Esophagus squamous epithelium (tissue), 5 donors: ENCODE measurements at places on chromosomes 13 and 19.

DNA sequence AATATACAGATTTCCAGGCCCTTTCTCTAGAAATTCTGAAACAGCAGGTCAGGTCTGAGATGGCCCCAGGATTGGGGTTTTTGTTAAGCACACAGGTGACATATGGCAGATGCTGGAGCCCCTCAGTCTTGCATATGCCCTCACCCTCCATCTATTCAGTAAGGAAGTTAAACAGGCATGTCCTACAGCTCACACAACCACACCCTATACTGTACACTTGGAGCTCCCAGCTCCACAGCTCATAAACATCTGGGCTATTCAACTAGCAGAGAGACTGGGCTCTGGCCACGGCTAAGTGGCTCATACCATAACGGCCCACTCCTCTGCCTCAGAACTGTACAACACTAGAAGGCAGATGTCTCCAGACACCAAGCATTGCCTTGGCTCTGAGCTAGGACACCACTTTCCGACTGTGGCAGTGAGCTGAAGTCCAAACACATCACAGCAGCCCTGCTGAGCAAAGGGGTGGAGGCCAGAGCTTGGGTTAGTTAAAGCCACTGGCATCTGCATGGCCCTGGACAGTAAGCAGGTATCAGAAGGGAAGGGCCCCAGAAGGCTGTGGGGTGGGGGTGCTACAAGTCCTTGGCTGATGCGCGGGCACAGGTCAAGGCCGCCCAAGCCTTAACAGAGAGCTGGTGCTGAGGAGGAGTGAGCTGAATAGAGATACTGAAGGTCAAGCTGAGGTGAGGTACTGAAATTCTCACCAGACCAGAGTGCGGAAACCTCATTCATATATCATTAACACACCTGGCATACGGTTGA, 79.1 kb downstream of the ABCC4 start:
- DNase-seq: no peak

GRCh38 chr13:94408314-94409036, 71.0 kb downstream of the DCT start:
- DNase-seq: no peak

DNA sequence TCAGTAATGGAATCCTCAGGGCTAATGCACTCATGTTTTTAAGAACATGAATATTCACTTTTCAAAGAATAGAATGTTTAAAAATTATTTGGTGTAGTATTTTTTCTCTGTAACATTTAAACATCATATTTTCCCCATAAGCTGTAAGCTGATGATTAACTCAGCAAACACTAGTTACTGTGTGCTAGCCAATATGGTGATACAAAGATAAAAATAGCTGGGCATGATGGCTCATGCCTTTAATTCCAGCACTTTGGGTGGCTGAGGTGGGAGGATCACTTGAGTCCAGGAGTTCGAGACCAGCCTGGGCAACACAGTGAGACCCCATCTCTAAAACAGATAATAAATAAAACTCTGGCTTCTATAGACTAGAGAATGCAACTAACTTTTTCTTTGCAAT, 13.2 kb downstream of the RNF17 start:
- DNase-seq: no peak

GRCh38 chr19:20278342-20278741, 111.3 kb downstream of the ZNF486 start:
- DNase-seq: no peak

DNA sequence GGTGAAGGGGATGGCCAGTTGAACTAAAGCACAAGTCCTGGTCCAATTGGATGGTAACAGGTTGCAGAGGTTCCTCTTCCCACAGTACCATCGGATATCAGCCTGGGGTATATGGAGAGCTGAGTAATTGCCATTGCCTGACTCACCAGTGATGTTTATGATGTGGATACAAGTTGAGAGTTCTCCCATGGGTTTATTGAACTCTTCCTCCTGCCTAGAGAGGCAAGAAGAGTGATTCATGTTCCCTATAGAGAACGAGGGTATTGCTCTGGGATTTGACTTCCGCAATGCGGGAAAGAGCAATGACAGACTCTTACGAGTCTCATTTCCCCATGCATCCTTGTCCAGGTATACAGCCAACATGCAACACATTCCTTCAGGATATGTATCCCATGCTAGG, 111.3 kb upstream of the PCDH9 start:
- no peak for DNase-seq

- DNase-seq: no peak
Measured at GRCh38 chr19:49953416-49953815, 7.6 kb downstream of the SIGLEC11 start.

- no peak for DNase-seq
Measured at GRCh38 chr19:46746281-46747057, at the start of gene STRN4. Gene STRN4 (minus strand): TSS chr19:46746450. CDS start chr19:46746430, 20 bp downstream.

DNA sequence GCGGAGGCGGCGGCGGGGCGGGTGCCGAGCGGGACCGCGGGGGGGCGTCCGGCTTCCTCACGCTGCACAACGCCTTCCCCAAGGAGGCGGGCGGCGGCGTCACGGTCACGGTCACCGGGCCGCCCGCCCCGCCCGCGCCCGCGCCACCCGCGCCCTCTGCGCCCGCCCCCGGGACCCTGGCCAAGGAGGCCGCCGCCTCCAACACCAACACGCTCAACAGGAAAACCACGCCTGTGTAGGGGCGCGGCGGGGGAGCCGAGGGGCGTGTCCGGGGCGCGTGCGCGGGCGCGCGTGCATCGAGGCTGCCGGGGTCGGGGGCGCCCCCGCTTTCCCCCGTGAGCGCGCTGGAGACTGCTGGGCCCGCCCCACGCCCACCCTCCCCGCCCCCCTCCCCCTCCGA, 8.8 kb upstream of the CACNG6 start:
- DNase-seq: no peak

DNA sequence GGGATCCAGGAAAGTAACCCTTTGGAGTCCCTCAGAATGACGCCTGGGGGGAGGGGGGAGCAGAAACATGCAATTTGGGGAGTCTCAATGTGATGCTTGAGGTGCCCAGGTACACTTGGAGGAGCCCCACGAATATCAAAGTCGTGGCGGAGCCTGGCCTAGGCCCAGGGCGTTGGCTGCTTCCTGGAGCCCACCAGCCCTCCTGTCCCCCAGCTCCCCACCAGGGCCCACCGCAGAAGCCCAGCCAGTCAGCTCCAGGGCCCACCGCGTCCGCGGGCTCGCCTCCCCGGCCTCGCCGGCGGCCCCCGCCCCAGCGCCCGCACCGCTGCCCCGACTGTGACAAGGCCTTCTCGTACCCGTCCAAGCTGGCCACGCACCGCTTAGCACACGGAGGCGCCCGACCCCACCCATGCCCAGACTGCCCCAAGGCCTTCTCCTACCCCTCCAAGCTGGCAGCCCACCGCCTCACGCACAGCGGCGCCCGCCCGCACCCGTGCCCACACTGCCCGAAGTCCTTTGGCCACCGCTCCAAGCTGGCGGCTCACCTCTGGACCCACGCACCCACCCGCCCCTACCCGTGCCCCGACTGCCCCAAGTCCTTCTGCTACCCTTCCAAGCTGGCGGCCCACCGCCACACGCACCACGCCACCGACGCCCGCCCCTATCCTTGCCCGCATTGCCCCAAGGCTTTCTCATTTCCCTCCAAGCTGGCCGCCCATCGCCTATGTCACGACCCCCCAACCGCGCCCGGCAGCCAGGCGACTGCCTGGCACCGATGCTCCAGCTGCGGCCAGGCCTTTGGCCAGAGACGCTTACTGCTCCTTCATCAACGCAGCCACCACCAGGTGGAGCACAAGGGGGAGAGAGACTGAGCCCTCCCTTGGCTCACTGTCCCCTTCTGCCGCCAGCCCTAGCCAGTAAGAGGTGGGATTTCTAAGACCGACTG, 2.1 kb downstream of the ZNF575 start:
- DNase-seq: no peak

GRCh38 chr13:21902709-21903098, 231.8 kb downstream of the FGF9 start:
- no peak for DNase-seq

DNA sequence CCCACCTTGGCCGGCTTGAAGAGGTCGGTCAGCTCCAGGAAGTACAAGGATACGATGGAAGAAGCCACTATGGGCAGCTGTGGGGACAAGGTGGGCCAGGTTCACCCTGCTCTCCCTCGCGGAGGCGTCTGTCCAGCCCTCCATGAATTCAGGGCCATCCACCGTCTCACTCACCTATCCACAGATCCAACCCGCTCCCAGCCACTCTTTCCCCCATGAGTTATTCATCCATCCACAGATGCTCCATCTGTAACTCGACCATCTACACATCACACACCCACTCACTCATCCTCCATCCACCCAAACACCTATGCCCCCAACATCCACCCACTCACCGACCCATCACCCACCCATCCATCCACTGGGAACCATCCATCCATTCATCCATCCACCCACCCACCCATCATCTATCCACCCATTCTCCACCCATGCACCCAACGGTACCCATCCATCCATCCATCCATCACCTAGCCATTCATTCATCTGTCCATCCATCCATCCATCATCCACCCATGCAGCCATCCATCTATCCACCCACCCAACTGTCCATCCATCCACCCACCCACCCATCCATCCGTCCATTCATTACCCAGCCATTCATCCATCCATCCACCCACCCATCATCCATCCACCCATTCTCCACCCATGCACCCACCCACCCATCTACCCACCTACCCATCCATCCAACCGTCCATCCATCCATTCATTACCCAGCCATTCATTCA, 5.8 kb downstream of the PLPPR3 start:
- no peak for DNase-seq

- DNase-seq: no peak
Measured at GRCh38 chr13:113105032-113105920, at the start of gene F7. Gene F7 (plus strand): TSS chr13:113105791. CDS start chr13:113105842, 51 bp downstream.

DNA sequence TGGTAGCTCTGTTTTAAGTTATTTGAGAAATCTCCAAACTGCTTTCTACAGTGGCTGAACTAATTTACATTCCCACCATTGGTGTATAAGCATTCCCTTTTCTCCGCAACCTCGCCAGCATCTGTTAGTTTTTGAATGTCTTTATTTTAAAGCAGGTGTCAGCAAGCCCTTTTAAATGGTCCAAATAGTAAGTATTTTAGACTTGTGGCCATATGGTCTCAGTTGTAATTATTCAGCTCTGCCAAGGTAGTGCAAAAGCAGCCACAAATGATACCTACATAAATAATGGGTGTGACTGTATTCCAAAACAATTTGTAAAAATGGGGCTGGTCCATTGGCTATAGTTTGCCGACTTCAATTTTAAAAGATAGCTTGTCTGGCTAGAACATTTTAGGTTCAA, 58.7 kb upstream of the TMTC4 start:
- DNase-seq: no peak

GRCh38 chr19:13952931-13953531, 722 bp downstream of the DCAF15 start:
- no peak for DNase-seq

DNA sequence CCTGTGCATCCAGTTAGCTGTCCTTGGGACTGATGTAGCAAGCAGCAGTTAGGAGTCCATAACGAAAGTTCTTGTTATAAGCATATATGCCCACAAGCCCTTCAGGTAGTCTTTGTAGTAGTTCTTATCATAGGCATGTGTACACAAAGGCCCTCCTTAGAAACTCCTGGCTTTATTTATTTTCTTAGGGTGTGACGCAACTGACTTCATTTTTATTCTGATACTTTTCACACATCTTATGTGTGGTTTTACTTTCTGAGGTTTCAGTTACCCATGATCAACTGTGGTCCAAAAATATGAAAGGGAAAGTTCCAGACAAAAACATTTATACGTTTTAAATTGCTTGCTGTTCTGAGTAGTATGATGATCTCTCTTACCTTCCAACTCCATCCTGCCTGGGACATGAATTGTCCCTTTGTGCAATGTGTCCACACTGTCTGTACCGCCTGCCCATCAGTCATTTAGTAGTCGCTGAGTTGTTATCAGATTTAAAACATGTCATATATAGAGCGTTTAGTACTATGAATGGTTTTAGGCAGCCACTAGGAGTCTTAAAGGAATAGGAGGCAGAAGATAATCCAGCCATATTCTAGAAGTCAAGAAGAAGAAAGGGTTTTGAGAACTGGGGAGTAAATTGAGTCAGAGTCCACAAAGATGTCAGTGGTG, 19.4 kb downstream of the GPC5 start:
- no peak for DNase-seq

GRCh38 chr13:94233401-94233800, 246.1 kb downstream of the DCT start:
- no peak for DNase-seq

- DNase-seq: peak; percentile 91
Measured at GRCh38 chr19:53867225-53868090, at the start of gene MYADM. Gene MYADM (plus strand): TSS chr19:53867883. CDS start chr19:53873530, 5,647 bp downstream.

DNA sequence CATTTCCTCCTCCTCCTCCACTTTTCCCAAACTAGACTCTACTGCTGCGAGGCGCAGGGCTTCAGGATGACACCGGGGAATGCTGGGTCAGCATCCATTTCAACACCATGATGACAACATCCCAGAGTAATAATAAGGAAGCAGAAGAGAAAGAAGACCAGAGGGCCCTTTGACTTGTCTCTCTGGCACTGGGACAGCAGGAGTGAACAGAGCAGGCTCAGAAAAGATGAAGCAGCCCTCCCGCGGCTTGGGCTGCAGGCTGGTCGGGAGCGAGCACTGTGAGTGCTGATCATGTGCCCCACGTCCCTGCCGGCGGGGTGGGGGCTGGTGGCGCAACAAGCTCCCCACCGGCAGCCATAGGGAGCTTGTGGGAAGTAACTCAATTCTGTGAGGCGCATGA, 30.5 kb downstream of the RANBP3 start:
- no peak for DNase-seq

DNA sequence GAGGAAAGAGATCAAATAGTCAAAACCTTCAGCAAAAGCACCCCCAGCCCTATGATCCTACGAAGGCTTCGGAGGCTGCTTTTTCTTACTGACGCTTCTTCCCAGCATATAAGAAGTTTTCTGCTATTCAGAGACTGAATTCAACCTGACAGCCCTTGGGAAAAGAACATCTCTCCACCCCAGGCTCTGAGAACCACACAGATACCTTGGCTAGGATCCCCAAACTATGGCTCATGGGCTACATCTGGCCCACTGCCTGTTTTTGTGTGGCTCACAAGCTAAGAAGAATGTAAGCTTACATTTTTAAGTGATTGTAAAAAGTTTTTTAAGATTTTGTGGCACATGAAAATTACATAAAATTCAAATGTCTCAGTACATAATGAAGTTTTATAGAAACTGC, 3.0 kb downstream of the SLC15A1 start:
- DNase-seq: no peak

DNA sequence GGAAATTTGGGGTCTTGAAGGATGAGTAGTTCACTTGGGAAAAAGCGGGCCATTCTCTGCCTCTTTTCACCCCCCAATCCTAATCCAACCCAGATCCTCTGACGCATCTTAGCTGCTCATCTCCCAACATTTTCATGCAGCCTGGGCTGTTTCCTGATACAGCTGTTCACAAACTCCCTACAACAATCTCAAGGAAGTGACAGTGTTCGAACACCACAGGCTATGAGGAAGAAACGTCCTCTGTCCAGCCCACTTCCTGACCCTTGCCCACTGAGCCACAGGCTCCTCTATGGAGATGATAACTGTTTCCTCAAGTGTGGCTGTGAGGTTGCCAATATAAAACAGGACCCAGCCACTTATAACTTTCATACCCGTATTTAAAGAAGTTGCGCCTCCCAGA, 16.2 kb downstream of the LMTK3 start:
- DNase-seq: no peak

DNA sequence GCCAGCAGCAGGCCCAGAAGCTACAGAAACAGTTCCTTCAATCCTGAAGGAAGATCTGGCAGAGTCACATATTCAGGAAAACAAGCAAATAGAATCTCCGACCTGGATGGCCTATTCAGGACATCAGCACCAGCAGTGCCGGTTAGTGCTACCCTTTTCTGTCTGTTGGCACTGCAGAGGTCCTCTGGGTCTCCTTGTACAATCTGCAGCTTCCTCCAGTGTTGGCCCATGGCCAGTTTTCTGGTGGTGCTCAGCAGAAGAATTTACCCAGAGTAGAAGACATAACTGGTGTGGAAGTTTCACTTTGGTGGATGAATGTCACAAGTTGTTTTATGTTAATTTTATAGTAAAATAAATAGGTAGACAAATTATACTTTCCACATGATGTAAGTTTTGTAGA, 498.1 kb downstream of the COG6 start:
- no peak for DNase-seq
